Iris pigment epithelial cell (primary cell): ENCODE measurements at places on chromosomes 12 and 14.
A peak's percentile ranks its signal among the peaks of the same experiment; 100 is the strongest.

DNA sequence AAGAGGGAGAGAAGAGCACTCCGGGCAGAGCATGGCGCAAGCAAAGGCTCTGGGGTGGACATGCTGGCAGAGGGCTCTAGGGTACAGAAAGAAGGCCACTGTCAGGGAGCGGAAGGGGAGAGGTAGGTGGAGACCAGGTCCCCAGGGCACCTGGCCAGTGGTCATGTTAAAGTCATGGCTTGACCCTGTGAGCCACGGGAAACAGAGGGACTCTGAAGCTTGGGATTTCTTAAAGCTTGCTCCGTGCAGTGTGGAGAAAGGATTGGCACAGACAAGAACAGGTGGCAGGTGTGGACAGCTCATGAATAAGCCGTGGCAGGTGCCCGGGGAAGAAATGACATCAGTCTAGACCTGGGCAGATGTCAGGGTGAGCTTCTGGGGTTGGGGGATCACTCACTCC lies 413.8 kb downstream of the BCL11B start:
- no peak for DNase-seq

GRCh38 chr14:58782011-58782410 lies 144.2 kb downstream of the DACT1 start:
- DNase-seq, result no peak

DNA sequence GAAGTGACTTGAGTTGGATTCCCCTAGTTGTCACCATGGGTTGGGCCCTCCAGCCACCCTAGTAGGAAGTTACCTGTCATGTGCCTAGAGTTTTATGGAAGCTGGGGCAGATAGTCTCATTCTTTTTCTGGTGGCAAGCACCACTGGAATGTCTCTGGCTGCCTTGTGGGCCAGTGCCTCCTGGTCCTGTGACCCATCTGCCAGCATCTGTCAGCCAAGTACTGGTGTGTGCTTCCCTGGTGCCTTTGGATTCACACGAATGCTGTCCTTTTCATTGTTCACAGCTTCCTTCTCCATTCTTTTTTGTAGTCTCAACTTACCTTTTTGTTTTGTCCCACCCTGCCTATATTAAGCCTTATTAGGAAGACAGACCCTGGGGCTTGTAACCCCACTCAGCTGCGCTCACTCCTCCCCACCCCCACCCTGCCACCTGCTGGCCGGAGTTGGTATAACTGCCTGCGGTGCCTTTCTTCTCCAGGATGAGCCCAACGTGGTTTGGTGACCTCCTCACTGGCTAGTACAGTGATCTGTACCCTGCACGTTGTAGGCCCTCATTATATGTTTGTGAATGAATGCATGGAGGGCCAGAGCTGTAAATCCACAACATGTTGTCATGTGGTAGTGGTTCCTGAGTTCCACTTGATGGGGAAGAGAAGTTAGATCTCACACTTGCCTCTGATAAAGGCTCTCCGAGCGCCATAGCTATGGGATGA lies 125.7 kb downstream of the TSPAN9 start:
- no peak for DNase-seq

- no peak for DNase-seq
These were observed 292.4 kb upstream of the SEL1L start for GRCh38 chr14:81826081-81826480.

- peak; percentile 36 for DNase-seq
These were observed 1.4 kb downstream of the CALCOCO1 start for GRCh38 chr12:53725824-53726223.

DNA sequence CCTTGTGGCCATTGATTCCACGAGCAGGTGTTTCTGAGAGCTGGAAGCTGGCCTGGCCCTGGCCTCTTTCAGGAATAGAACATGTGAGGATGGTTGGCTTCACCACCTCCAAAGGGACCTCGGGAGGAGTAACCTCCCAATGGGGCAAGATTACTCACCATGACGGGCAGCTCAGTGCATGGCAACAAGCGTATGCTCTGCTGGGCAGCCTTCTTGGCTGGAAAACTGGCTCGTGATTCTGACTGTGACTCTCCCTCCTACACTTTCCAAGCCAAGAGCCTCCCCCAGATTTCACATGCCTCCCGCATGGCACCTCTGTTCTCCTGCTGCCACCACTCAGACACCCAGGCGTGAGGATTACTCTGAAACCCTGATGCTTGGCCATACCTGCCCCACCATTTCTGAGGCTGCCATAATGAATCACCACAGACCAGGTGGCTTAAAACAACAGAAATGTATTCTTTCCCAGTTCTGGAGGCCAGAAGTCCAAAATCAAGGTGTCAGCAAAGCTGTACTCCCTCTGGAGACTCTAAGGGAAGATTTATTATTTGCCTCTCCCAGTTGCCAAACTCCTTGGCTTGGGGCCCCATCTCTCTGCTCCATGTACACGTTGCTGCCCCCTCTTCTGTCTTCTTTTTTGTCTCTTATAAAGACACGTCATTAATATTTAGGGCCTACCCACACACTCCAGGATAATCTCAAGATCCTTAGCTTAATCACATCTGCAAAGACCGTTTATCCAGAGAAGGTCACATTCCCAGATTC lies 215.9 kb downstream of the CHST11 start:
- DNase-seq, result no peak

DNA sequence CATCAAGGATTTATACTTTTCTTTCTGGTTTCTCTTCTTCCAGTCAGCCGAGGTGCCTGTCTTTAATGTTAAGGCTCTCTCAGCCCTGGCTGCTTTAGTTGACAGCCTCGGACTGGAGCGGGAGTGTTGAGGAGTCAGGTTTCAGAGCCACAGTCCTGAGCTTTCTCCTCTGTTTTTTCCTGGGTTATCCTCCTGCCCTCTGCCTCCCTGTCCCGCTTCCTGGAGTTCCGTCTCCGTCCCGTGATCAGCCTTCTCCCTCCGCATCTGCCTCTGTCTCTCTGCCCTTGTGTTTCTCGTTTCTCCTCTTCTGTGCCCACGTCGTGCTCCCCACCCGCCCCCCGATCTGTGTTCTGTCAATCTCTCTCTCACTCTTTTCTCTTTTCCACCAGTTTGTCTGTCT lies 33.0 kb downstream of the IQSEC3 start:
- peak; percentile 22 for DNase-seq

DNA sequence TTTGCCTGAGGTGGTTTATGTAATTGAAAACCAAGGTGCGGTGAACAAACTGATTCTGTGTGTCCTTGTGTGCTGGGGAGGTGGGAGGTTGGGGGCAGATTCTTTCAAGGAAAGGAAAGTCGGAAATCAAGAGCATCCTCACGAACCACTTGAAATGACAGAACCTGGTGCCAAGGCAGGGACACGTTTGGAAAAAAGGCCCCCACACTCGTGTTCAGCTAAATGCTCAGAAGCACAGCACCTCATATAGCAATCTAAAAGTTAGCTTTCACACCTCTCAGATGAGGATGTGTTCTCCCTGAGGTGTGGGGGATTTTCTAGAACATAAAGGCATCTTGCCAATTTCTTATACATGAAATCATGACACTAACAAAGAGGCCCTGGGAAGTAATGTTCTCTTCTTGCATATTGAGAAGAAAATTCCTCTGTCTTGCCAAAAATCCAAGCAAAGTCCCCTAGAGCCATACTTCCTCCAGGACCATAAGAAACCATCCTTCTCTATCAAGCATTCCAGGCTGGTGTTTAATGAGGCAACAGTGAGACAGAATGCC lies 119.6 kb downstream of the PLXNC1 start:
- DNase-seq, result no peak

DNA sequence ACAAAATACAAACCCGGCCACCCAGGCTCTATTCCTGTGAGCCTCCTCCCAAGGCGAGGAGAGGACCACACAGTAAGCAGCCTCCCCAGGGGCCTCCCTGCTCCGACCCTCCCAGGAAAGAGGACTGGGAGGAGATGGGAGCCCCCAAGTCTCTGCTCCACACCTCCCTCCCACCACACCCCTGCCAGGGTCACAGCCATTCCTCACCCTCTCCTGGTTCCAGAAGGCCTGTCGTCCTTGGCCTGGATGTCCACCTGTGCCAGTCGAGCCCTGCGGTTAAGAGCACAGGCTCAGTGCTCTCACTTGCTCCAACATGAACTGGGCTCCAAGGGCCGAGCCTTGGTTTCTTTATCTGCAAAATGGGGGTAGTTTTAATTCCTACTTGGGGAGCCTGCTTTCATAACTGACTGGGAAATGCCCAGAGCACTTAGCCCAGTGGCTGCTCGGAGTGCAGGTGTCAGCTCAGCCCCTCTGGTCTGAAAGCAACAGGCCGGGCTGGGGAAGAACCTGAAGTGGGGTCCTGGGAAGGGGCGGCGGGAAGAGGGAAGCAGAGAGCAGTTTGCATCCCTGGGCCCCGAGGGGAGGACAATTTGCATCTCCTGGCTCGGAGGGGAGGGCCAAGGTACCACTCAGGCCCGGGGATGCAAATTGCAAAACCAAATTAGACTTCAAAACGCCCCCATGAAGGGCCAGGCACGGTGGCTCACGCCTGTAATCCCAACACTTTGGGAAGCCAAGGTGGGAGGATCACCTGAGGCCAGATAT lies 23.6 kb downstream of the TCHP start:
- no peak for DNase-seq

DNA sequence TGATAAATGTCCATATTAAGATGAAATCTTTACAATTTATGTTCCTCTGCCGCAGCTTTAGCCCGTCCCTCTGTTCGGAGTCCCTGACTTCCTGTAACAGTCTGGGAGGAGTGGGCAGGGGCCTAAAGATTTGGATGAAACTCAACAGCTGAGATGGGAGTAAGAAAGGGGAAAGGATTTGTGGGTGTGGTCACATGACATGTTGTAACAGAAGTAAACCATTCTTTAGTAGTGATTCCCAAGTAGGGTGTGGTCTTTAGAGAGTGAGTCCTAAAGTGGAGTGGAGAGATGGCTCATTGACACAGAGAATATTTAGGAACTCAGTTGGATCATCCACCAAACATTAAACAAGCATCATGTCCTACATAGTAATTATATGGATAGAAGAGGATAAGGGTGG lies 12.9 kb downstream of the TMEM117 start:
- DNase-seq, result no peak

DNA sequence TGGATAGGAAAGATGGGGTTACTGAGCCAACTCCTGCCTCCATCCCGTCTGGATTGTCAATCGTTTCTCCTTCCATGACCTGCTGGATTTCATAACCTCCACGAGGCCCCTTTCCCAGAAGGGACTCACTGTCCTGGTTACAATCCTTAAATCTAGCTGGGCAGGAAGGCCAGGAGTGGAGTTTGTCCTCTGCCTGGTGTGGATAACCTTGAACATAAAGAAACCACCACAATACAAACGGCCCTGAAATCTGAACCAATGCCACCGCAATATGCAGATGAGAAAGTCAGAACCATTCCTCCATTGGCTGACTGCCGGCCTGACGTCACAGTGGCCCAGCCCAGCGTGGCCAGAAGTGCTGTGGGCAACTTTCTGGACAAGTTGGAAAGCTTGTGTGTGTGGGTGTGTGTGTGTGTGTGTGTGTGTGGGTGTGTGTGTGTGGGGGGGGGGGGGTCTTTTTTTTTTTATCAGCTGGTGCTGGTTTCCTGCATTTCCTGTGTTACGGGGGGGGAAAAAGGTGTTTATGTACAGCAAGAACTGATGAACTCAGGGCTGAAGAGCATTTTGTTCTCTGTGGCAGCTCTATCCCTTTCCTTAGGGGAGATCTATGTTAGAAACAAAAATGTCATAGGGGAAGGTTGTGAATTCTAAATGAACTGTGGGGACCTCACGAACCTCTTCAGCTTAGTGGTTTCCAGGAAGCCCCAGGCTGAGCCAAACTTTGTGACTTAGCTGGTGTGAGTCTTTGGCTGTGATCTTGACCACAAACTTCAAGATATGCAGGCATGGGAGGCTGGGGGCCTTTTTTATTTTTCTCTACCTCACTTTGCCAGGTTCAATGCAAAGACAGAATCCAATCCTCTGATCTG lies 81.6 kb upstream of the MED13L start:
- peak; percentile 98 for DNase-seq

- DNase-seq, result no peak
These were observed 117.6 kb downstream of the PTPN11 start for GRCh38 chr12:112536367-112536730.

DNA sequence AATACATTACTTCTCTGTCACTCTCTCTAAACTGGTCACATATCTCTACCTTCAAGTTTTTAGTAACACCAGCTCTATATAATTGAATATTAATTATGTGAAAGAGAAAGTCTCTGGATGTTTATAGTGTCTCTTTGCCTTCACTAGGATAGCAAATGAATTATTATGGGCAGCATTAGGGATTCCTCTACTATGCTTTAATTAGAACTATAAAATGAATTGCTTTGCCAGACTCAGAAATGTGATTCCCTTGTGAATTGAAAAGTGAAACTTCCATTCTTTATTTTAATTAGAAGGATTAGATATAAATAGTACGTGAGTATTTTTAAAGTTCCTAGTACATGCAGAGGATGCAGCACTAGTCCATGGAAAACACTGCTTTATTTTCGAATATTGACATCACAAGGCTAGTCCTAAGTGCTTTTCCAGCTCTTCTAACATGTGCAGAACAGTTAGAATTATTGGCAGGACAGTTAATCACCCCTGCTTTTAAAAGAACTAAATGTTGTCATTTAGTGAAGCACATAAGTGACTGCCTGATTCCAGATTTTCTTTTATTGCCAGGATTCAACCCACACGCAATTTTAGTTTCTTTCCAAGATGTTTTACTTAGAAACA lies 23.0 kb upstream of the REP15 start:
- DNase-seq, result no peak

DNA sequence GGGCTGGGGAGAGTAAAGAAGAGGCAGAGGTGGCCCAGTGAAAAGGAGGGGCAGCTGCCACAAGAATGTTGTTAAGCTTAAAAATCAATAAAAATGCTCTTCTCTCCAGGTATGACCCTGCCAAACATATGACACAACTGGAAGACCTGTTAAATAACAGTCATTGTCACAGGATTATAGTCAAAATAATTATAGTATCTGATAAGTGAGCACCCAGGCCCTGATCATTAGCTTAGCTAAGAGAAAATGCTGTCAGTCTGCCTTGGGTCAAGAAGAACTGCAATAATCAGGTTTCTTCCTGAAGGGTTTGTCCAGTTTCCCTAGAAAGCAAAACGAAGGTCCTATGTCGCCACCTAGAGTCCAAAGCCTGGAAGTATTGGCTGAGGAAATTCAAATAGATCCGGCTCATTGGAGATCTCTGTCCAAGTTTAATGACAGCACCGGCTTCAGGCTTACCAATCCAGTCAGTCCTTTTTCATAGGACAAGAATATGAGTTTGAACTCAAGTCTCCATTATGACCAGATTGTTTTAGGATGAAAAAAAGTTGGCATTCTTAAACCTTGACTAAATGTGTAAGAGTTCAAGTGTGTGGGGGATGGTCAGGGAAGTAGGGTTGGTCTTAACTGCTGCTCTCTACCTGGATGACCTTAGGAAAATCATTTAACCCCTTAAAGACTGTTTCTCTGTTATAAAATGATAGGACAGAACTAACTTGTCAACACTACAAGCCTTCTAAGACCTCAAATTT lies 22.5 kb upstream of the NKX2-8 start:
- DNase-seq, result peak; percentile 71

DNA sequence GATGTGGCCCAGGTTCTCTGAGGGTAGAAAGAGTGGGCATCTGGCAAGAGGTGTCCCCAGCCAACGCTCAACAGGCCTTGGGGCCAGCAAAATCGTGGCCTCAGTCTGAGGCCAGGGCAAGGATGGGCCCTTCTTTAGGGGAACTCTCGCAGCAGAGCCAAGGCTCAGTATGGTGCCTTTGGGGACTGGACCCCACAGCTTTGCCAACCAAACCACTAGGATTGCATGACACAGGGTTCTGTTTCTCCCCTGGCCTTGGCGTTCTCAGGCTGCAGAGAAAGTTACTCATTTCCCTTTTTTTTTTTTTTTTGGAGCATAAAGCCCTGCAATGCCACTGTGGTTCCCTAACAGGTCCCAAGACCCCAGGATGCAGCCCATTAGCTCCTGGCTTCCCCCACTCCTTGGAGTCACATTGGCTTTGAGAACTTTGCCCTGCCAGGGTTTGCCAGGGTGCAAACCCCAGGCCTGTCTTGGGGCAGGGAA lies 100.6 kb downstream of the LGMN start:
- peak; percentile 42 for DNase-seq

GRCh38 chr14:100587086-100587762 lies at the start of gene BEGAIN:
BEGAIN (minus strand) TSS chr14:100587417; CDS start chr14:100587290, 127 bp downstream.
- no peak for DNase-seq
